ENCODE measurements at places on chromosomes 13 and 19.

DNA sequence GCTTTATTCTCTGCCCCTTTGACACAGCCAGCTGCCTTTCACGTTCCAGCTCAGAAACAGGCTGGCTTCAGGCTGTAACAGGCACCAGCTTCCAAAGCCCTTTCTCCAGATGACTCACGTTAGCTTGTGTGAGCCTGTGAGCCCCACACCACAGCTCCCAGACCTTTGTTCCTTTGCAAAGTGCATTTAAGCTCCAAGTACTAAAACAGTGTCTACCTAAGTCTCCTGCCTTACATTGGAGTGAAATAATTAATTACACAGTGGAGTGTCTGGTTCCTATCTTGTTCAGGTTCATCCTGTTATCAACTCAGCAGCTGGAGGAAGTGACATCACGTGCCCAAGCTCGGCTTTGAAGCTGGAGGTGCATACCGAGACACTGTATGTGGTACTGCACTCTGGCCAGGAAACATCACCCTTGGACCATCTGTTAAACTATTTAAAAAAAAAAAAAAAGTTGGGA lies 475.8 kb downstream of the FOXO1 start:
- no peak for DNase-seq

- no peak for DNase-seq
Measured at GRCh38 chr13:67742478-67742877, 512.3 kb upstream of the PCDH9 start.

GRCh38 chr19:45050036-45050435 lies 11.2 kb downstream of the CLASRP start:
- no peak for DNase-seq

DNA sequence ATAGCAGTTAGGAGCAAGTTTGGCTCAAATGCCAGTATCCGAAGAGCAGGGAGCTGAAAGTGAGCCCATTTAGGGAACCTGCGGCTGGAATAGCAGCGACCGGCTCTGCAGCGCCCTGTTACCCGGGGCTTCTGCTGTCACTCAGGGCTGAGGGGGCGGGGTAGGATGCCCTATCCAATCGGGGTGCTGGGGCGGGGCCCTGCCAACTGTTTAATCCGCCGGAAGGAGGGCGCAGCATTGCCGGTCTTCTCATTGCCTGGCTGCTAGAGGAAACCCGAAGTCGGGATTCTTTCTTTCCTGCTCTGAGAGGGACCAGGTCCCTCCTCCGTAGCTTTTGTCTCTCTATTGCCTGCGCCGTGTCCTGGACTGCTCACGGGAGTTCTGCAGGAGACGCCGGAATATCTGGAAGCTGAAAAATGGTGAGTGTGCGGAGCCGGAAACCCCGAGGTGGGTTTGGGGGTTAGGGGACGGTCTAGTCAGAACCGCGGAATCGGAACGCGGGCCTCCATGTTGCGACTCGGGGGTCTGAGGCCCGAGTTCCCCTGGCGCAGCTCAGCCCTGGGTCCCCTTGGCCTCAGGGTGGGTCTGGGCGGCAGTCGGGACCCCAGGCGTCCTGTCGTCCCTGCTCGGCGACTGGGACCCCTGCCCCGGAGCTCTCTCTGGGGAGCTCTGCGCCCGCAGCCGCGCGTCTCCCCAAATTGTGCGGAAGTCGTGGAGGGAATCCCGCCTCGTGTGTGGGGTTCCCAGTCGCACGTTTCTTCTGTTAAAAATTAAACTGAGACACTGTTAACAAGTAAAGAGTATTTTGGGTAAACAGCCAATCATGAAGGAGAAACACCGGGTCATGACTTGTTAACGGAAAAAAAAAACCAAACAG lies 22.8 kb downstream of the ZNF763 start:
- peak; percentile 99 for DNase-seq

DNA sequence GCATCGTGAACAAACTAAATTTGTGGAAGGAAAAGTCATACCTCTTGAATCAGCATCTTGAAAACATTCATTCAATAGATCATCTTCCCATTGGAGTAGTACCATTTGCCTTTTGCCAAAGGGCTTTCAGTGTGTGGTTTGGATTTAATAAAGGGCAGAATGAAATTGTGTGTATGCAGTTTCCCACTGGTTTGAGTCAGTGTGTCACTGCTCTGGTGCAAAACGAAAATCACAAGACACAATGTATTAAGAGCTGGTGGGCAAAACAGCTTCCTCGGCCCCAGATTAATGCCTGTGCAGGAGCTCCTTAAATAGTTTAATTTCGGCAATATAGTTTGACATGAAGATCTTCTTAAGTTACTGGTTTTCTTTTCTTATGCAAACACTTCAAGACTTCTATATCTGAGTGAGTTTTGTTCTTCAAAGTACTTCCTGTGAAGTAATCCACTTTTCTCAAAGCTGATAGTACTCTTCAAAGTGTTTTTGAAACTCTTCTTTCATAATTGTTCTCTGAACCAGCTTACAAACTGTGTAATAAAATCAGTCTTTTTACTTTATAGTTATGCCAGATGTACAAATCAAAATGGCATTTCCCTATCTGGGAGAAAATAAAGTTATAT lies 32.1 kb downstream of the RASL11A start:
- no peak for DNase-seq

DNA sequence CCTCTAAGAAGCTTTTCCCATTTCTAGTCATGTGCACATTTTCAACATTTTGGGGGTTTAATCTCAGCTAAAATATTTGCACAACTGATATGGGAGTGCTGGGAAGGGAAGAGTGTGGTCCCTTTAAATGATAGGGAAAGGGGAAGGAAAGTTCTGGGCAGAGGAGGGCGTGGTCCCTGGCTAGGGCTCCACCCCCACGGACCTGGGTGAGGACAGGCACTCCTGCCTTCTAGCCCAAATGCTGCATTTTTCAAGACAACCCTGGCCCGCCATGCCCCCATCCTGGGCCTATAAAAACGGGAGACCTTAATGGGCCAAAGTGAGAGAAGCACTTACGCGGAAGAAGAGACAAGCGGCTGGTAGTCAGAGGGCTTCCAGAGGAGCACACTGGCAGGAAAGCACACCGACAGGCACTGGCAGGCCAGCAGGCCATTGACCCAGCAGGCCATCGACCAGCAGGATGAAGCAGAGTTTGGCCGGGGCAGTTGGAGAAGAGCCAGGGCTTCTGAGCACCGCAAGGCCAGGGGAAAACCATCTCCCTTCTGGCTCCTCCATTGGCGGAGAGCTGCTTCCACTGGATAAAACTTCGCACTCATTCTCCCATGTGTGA lies 266.7 kb downstream of the SPRY2 start:
- DNase-seq, result no peak

- no peak for DNase-seq
Measured at GRCh38 chr19:5049561-5049960, 80.6 kb downstream of the KDM4B start.

DNA sequence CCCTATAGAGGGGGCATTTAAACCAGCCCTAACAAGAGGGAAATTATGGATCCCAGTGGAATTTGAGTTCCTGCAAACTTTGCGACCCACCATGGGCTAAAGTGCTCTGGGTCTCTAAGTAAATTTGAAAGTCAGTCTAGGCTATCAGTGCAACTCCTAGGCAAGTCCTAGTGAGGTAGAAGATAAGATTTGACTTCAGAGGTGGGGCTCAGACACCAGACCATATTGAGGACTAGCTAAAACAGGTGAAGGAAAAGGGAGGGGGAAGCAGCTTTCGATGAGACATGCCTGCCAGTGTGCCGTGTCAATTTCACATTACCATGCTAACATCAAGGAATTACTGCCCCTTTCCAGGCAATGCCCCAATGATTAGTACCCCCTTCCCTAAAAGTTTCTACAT lies 38.4 kb downstream of the CD320 start:
- DNase-seq, result no peak

DNA sequence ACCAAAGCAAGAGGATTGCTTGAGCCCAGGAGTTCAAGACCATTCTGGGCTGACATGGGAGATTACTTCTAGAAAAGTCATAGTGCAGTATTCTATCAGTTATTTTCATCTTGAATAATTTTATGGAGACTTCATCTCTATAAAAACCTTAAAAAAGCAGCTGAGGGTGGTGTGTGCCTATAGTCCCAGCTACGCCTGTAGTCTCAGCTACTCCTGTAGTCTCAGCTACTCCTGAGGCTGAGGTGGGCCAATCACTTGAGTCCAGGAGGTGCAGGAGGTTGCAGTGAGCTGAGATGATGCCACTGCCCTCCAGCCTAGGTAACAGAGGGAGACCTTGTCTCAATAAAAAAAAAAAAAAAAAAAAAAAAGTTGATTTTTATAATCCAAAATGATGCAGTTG lies 22.1 kb upstream of the KCTD4 start:
- no peak for DNase-seq

GRCh38 chr13:114004420-114005205 lies 30.7 kb upstream of the C13orf46 start:
- no peak for DNase-seq

DNA sequence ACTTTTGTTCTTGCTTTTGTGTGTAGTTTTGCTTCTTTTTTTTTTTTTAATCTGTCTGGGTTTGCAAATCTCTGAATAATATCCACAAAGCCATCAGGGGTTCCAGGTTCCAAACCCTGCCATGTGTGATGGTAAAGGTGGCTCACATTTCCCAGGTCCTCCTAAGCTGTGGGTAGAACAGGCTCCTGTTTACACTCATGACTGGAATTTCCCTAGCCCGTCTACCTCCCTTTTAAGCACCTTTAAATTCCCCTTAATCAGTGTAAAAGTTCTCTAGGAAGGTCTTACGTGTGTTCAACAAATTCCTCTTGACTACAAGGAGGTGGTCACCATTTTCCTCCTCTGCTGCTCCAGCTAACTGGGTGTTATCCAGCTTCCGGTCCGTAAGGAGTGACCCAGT lies 62.8 kb downstream of the EFNB2 start:
- DNase-seq, result no peak

DNA sequence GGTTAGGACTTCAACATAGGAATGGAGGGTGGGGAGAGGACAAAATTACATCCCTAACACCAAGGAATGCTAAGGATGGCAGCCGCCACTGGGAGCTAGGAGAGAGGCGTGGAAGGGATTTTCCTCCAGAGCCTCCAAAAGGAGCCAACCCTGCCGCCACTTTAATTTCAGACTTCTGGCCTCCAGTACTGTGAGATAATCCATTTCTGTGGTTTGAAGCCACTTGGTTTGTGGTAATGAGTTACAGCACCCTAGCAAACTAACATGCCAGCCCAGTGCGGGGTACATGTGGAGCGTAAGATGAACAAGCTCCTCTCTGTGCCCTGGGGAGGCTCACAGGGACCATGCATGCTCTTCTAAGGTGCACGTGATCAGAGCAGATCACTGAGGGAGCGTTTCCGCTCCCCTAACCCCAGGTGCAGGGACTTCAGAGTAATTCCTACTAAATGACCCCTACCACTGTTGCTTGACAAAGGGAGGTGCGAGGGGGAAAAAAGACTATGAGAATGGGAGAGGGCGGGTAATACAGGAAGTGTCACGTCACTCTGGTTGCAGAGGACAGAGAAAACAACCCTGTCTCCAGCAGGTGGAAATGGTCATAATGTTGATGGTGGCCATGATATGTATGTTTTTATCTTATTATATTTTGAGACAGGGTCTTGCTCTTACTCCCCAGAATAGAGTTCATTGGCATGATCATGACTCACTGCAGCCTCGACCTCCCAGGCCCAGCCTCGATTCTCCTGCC lies 12.0 kb downstream of the FPR1 start:
- no peak for DNase-seq

DNA sequence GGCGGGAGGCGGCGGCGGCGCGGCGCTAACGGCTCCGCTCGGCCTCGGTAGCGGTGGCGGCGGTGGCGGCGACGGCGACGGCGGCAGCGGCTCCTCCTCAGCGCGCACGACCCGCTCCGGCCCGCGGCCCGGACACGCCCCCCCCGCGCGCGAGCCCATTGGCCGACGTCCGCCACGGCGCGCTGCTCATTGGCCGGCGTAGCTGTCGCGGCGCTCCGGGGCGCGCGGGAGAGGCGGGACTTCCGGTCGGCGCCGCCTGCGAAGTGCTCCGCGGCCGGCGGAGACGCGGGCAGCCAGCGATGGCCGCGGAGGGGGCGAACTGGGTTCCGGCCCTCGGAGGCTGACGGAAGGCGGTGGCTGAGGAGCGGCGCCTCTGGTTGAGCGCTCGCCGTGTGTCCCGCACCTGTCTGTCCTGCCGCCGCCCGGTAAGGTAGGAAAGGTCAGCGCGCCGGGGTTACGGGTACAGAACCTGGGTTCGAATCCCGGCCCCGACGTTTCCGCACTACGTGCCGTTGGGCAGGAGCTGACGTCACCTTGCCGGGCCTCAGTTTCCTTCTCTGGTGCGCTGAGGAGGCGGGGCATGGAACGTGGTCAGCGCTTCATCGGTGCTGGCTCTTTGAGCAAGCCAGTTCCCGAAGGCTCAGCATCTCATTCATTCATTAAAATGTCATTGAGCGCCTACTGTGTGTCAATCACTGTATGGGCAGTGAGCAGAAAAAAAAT lies at the start of gene ELAVL1:
ELAVL1 (minus strand) TSS at position 108 of the 723 bp plus-strand sequence. CDS start 13,826 bp downstream, outside the sequence.
- DNase-seq, result peak; percentile 95

- DNase-seq, result no peak
Measured at GRCh38 chr13:78383071-78383484, 220.3 kb downstream of the POU4F1 start.

GRCh38 chr13:99636306-99636705 lies 135.0 kb downstream of the TM9SF2 start:
- no peak for DNase-seq

DNA sequence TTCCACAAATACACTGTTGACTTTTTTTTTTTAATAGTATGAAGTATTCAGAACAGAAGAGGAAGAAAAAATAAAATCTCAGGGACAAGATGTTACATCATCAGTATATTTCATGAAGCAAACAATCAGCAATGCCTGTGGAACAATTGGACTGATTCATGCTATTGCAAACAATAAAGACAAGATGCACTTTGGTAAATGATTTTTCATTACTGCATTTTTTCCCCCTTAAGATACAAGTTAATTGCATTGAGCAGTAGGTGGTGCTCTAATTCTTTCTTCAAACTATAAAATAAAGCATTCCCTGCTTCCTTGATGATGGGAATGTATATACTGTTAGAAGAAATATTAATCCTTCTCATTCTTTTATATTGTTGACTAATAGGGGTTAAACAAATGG lies 17.1 kb downstream of the UCHL3 start:
- DNase-seq, result peak; percentile 22

Measured in suppressor macrophage treated with lipopolysaccharide for 1 hour (primary cell).